ENCODE measurements at places on chromosomes 5 and 9. TPM values are rescaled to one million over a fixed set of nuclear protein-coding genes. Genes with fewer than 3 reads are reported as not detected.

Gene NUP155
- 55.4 TPM for total RNA-seq

DNA sequence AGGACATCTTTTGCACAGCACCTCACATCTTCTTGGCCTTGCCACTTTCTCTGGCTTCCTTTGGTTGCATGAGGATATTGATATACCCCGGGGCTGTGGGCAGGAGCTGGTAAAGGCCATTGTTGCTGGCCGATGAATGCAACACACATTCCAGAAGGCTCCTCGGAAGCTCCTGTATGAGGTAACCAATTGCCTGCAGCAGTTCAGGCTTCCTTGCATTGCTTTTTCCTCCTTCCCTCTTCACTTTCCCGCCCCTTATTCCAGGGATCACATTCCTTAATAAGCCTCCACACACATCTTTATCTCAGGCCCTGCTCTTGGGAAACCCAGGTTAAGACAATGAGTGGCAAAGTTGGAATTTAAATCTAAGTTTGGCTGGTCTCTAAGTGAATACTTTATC, 505.4 kb upstream of the CLINT1 start:
- DNase-seq: no peak

DNA sequence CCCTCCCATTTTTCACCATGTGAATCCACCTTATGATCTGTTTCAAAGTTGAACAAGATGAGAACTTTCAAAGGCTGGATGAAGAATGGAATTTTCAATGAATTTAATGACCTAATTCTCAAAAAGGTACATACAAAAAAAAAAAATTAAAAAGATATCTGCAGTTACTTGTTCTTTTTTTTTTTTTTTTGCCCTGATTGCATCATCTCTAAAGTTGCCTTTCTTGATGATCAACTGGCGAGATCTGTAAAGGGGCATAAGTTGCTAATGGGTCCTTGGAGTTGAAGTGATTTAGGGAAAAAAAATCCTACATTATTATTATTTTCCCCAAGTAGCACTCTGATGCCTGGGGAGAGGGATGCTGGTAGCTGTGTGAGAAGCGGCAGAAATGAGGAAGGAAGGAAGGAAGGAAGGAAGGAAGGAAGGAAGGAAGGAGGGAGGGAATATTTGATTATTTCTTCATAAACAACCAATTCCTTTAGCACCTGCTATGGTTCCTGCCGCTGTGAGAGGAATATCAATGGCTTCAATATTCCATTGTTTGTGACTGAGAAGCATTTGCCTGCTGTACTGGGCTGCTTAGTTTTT, 48.8 kb upstream of the CD180 start:
- peak; percentile 46 for DNase-seq

DNA sequence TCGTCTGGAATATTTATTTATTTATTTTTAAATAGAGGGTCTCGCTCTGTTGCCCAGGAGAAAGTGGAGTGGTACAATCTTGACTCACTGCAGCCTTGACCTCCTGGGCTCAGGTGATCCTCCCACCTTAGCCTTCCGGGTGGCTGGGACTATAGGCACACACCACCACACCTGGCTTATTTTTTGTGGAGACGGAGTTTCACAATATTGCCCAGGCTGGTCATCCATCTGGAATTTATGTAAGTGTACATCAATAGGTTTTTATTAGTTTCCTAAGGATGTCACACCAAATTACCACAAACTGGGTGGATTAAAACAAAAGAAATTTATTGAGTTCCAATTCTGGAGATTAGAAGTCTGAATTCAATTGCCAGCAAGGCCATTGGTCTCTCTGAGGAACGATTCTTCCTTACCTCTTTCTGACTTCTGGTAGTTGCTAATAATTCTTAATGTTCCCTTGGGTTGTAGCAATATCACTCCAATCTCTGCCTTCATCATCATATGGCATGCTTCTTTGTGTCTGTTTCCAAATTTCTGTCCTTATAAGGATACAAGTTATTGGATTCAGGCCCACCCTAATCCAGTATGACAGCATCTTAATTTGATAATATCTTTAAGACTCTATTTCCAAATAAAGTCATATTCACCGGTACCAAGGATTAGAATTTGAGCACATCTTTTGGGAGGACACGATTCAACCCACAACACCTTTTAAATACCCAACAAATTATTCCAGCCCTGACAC, 16.3 kb upstream of the RAD23B start:
- DNase-seq: no peak

DNA sequence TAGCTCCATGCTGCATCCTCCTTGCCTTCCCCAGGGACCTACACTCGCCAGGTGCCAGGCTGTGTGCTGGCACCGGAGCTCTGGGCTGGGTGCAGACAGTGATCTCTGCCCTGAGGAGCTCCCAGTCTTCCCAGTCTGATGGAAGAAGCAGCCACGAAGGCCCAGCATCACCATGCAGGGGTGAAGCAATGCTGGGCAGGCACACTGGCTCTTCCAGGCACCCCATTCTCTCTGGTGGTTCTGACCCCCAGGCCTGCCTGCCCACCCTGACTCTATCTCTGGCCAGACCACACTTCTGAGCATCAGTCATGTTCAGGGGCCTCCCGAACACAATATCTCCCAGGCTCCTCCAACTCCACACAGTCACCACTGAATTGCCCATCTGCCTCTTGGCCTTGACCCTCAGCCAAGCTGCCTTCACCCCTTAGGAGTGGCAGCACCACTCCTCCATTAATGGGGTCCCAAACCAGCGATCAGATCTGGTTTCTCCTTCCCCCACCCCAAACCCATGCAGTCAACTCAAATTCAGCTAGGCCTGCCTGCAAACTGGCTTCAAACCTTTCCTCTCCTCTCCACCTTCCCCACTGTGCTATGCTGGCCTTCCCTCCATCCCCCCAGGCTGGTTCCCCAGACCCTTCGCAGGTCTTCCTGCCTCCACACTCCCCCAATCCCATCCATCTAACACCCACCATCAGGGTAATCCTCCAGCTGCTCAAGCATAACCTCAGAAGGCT, 102.7 kb upstream of the MVB12B start:
- no peak for DNase-seq

Gene SERF1B
- total RNA-seq: 29.3 TPM

Gene PPP2R2B
- total RNA-seq: not detected

GRCh38 chr9:37480759-37481158, 5.0 kb upstream of the POLR1E start:
- DNase-seq: no peak

Gene WNK2
- not detected for total RNA-seq

- no peak for DNase-seq
These were observed 29.5 kb downstream of the FOXD1 start for GRCh38 chr5:73419117-73419464.

Gene MPDZ
- 130 TPM for total RNA-seq

DNA sequence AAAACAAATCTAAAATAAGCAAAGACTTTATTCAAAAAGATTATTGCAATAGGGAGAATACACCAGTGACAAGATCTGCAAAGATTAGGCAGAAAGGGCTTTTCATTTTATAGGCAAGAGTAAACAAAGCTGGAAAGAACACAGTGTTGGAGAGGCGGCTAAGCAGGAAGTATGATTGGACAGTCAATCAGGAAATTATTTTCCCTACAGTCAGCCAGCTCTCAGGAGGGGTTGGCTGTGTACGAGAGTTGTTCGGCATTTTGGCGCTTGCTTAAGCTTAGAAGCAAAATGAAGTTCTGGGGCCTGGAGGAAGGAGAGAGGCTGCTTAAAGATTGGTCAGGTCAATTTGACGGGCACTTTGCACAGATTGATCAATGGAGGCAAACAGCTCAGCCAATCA, 1030.5 kb downstream of the TLE4 start:
- DNase-seq: no peak

Gene HMCN2
- total RNA-seq: 1.0 TPM

DNA sequence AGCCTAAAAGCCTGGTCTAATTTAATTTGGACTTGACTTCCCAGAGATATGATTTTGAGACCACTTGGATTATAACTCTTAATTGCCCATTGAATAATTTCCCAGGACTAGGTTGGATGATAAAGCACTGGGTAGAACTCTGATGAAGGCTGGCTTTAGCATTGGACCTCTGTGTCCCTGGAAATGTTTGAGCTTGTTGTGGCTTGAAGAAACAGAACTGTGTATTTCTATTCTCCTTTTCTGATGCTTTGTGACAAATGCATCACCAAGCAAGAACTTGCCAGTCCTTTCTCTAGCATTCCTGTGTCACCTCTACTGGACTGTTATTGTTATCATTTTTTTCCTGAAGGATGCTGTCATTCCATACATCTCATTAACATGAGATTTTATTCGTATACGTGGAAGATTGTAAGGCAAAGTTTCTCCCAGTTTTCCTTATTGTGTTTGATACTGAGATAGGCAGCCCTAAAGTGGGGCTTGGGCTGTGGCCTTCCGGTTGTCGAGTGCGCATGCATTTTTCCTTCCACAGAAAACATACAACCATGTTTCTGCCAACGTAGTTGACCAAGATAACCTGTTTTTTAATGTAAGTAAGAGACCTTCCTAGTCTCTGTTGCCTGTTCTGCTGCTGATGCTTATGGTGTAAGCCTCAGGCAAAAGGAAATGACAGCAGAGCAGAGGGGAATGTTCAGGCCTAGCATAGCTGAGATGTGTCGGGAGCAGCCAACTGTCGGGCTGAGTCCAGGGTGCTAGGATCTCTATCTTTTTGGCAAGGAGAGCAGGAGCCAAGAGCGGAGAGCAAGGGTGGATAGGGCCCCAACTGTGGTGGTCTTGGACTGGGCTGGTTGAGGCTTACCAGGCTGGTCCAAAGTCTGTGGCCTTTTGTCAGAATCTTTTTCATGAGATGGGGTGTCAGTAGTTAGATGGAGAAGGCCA, 2.3 kb downstream of the NTRK2 start:
- DNase-seq: no peak

Gene TAF1L
- under 0.01 TPM for total RNA-seq

GRCh38 chr5:149667084-149667828, 62.9 kb upstream of the PPARGC1B start:
- DNase-seq: peak; percentile 65

- no peak for DNase-seq
These were observed 101.4 kb downstream of the ZNF462 start for GRCh38 chr9:106964329-106964728.

Gene APBA1
- total RNA-seq: 4.9 TPM

DNA sequence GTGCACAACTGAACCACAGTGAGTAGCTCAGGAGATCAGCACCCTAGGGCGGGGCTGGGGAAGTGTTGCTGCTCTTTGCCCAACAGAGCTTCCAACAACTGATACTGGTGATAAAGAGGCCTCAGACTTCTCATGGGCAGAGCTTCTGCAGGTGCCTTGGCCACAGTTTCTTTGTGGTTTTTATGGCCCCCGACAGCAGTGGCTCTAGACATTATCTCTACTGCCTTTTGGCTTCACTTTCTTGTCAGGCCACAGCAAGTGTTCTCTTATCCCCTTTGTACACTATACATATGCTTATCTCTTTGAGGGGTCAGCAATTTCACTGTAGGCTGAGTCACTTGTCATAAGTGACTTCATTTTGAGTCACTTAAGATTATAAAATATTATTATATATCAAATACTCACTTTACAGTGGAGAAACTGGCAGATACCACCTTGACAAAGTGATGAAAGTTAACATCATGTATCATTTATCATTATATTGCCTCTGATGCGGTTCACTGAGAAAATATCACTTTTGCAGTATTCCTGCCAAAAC, 90.9 kb upstream of the COX7C start:
- DNase-seq: no peak

Gene SLC6A7
- not detected for total RNA-seq

GRCh38 chr9:137026828-137027227, 1.2 kb downstream of the ABCA2 start:
- DNase-seq: no peak

DNA sequence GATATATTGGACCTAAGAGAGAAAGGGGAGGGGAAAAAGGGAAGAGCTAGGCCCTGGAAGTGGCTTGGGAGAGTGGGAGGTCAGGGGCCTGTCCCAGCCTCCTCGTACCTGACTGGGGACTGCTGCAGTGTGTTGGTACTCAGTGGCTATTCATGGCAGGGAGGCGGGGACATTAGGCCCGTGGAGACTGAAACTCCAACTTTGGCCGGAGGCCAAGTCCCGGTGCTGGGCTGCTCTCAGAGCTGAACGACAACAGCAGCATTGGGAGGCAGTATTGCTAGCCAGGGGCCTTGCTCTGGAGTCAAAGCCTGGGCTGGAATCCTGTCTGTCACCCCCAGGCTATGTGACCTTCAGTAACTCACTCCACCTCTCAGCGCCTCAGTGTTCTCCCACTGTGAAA, 37.8 kb downstream of the NEURL1B start:
- DNase-seq: peak; percentile 35

Gene SEMA4D
- 2.9 TPM for total RNA-seq

GRCh38 chr9:21679432-21679831, 123.0 kb upstream of the MTAP start:
- DNase-seq: peak; percentile 21

Gene GTF3C4
- total RNA-seq: 20.1 TPM

DNA sequence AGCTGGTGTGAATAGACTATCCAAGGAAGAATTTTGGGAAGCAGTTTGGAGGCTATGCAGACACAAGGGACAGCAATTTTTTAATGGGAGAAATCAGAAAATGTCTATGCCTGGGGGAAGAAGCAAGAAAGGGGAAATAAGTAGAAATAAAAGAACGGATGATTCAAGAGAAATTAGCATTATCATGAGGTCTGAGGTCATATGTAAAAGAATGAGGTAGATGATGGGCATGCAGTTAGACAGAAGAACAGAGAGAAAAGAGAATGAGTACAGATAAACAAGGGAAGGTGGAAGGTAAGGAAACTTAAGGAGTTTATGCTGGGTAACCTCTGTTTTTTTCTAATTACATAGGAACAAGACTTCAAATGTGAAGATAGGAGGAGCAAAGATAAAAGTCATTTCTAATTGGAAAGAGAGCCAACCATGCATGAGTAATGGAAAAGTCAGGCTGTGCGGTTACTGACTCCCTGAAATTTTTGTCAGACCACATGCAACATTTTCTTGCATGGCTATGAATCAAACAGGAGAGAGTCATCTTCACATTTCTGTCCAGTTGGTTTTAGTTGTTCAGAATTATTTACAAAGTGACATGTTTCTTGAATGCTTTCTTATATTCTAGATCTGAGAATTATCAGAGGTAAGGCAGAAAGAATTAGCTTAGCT, 101.0 kb upstream of the PIK3R1 start:
- no peak for DNase-seq

DNA sequence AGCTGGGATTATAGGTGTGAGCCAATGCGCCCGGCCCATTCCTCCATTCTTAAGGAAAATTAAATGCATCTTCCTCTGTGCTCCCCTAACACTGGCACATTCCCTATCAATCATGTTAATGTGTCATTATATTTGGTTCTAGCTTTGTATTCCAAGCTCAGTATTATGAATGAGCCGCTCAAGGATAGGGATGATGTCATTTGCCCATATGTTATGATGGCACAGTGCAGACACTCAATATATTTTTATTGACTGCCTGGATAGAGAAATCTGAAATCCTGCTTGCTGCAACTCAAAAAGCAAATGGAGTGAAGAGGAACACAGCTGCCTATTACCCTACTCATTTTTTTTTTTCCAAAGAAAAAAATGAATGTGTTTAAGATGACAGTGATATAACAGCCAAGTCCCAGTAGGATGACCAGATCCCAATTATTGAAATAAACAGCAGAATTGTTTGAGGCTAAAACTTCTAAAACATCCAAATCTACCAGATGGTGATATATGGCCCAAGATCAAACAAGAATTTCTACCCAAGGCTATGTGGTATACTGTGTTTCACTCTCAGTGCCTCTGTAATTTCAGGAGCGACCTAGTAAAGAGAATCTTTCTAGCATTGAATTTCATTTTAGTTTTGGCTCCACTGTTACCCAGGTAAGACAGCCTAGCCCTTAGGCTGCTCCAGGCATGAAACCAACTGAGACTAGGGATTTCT, 16.3 kb downstream of the SUSD1 start:
- DNase-seq: no peak

Gene PCDHGB1
- total RNA-seq: 1.4 TPM
